ENCODE measurements at places on chromosomes 6 and 20.

DNA sequence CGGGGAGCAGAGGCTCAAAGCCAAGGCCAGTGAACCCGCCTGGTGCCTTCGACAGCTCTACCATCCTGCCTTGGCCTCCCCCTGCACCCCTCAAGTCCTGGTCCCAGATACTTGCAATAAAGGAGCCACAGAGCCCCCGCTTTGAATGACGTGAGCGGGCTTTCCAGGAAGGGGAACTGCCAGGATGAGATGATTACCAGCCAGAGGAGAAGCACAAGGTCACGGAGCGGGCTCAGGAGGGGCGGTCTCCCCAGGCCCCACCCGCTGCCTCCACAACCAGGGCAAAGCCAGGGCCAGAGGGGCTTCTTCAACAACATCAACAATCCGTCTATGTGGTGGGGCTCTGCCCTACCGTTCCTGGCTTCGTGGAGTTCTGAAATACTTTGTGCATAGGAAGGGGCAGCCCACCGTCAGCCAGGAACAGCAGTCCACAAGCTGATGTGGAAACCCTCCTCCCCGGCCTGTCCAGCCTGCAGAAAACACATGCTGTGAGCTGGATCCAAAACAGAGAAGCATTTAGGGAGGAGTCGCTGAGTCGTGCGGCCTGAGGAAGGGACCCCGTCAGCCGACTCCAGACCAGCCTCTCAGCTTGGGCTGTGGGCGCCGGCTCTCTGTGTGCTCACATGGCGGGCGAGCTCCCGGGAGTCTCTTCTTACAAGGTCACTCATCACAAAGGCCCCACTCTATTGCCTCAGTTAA lies 392.5 kb downstream of the CDH4 start:
- no peak for DNase-seq

GRCh38 chr6:12008366-12009179 lies 3.5 kb upstream of the HIVEP1 start:
- peak; percentile 73 for DNase-seq

- DNase-seq = no peak
These were observed 8.0 kb downstream of the MUCL3 start for GRCh38 chr6:30948811-30949210.

DNA sequence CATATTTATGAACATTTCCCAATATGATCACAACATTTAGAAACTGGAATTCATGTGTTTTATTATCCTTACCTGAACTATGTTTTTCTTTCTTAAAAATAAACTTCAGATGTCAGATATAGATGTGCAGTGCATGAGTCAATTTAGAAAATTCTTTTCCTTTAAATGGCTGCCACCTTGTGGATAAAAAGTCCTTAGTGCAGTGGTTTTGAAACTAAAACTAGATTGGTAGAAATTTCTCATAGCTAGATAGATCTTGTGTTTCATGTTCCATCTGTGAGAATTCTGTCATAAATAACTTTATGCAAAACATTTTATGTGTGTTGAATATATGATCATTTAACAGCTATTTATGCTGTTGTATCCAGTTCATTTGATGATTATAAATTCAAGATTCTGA lies 134.9 kb downstream of the KLHL32 start:
- no peak for DNase-seq

GRCh38 chr6:139567095-139567494 lies 192.6 kb upstream of the CITED2 start:
- DNase-seq = no peak

DNA sequence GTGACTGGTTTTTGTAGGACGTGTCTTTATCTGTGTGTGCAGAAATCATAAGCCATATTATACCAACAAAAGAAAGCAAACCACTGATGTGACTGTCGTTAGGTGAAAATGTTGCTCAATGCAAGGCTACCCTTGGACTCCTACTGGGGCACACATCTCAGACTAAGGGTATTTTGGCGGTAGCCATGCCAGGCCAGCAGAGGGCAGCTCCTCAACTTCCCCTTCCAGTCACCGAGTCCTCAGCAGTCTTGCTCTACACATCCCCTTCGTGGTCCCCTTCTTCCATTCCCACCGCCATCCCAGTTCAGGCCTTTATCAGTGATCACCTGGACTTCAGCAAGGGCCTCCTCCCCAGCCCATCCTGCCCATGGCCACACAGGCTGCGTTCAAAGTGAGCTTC lies 113.7 kb upstream of the GGTLC1 start:
- no peak for DNase-seq

DNA sequence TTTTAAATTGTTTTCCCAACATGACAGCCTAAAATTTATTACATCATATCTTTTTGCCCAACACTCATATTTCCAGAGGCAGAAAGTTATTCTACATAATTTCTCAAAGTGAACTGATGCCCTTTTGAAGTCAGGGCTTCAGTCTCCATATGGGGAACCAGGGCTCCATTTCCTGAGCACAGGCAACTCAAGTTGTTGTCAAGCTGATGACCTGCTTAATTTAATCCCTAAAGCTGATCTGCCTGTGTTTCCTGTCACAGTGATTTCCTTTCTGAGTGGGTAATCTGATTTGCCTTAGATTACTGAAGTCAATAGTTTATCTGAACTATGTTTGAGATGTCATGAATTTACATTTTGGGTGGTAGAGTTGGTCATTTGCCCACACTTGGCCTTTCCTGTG lies 932.1 kb upstream of the MANEA start:
- DNase-seq = no peak

DNA sequence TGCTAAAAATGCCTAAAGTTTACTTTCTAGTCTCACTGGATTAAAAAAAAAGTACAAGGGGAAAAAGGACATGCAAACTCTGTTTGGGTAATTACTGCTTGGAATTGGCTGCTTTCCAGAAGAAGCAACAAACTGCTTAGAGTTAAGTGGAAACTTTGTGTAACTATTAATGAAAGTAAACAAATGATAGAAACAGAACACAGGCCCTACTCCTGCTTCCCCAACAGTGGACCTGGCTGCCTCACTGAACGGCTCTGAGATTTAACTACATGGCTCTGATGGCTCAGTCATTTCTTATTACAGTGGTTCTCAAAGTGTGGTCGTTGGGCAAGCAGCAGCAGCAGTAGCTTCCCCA lies 108.5 kb downstream of the MAN1A1 start:
- DNase-seq = no peak

DNA sequence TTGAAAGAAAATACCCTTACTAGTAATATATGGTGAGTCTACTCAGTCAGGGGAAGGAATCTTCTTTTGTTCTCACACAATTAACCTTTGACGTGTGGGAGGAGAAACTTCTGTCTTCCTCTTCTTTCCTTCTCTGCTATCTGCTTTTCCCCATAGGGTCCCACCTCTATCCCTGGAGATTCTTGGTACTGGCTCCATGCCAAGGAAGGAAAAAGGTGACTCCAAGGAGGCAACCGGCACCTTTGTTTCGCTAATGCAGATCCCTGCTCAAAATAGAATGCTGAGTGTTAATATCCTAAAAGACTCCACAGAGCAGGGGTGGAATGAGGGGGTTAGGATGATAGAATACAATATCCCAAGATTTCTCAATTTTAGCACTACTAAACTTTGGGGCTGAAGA lies 116.7 kb downstream of the CD164 start:
- DNase-seq = no peak

DNA sequence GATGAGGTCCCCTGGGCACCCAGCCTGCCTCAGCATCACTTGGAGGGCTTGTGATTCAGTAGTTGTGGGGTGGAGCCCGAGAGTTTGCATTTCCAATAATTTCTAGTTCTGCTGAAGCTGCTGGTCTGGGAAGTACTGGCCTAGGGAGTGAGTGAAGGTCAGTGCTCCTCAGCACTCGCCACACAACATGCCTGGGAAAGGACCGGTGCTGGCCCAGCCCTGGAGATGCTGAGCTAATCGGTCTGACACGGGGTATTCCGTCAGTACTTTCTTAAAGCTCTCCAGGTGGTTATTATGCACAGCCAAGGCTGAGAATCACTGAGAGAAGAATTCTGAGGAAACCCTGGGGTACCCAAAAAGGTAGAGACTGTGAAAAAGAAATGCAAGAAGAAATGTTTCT lies 228.2 kb downstream of the TMEM242 start:
- DNase-seq = no peak

GRCh38 chr6:108564178-108564577 lies 3.5 kb downstream of the FOXO3 start:
- DNase-seq = no peak

DNA sequence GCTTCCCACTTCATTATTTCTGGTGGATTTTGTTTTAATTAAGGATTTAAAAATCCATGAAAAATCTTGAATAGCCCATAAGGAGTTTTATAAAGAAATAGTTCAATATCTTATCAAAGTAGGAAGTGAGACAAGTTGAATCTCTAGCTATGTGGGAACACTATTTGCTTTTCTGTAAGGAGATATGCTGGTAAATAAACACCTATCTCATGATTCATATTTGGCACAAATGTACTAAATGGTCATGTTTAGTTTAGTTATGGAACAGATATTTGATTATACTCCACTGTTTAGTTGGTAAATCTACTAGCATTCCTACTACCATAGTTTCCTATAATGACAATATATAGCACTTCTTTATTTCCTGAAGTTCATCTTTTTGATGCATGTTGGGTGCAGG lies 239.9 kb upstream of the CEP162 start:
- no peak for DNase-seq

DNA sequence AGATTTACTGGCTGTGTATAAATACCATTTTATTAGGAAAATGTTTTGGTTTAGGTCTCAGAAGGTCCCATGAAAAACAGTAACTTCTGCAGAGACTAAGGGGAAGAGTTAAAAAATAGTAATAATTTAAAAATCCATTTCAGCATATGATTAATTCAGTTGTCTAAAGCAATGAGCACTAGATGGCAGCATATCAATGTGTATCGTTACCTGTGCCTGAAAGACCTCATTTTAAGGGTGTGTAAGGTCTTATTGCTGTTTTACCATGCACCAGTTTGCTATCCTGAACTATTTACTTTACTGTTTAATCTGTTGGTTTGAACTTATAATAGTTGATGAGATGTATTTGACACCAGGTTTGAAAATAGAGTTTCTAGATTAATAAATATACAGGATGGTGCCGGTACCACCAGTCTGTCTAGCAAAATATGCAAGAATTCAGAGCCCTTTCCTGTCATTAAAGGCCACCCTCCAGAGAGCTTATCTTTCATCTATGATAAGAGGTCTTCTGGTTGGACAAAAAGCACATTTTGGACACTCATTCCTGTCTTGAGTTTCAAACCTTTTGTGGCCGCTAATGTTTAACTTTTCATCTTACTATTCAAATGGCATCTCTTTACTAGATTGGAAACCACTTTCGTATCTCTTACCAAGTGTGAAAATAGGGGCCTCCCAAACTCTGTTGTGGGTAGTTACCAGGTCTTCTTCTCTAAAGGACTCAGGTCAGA lies 8.9 kb upstream of the AHI1 start:
- no peak for DNase-seq

- DNase-seq = no peak
These were observed 268.0 kb downstream of the HACE1 start for GRCh38 chr6:104591573-104592334.

DNA sequence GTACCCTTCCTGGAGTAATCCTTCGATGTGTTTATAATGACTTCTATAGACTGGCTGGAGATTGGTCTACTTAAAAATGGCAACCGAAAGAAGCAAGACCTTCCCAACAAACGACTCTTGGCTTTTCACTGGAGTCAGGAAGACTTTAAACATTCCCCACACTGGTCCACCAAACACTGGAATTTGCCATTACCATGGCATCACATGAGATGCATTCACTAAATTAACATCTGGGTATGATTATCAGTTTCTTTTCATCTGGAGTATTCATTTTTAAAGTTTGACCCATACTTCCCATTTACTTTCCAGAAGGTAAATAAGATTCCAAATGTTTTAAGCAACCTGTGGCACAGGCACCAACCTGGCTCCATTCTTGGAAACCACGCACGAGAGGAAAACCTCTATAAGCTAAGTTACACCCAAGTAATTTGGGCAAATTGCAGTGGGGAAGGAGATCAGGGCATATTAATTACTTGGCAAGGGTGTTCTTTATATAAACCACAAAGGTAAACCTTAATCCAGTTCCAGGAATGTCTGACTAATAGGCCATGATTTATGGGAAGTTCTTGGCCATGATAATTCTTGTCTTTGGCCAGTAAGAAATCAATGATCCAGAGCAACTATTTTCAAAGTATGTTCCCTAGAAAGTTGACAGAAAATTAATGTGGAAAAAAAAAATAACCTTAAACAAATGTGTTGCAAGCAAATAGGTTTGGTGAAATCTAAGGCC lies 190.0 kb upstream of the COL21A1 start:
- no peak for DNase-seq

GRCh38 chr6:15269011-15269410 lies 23.1 kb downstream of the JARID2 start:
- no peak for DNase-seq

DNA sequence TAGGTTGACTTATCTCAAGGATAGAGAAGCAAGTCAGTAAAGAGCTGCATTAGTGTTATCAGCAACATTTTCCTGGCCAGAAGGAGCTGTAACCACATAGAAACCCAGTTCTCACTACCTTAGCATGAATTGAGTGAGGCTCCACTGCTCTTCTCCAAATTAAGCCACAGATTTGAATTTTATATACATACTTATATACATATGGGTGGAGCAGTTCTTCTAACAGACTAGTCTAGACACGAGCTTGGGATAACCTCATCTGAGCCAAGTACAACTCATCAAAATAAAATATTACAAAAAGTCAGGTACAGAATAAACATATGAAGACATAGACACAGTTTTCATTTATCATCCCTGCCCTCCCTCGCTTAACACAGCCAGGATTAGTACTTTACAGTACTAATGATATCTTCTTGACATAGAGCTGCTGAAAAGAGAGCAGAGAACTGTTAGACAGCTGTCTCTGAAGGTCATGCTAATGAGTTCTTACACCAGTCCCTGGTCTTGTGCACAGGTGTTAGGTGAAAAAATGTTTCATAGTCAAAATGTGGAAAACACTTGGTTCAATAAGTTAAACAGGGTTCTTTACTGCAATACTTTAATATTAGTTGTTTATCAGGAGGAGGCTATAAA lies 147.4 kb upstream of the HTR1E start:
- no peak for DNase-seq

- DNase-seq = no peak
These were observed 269.9 kb upstream of the SYNCRIP start for GRCh38 chr6:85912582-85912981.

GRCh38 chr20:31637660-31638059 lies at the start of gene COX4I2:
TSS of gene COX4I2 (plus strand) at chr20:31637912. CDS start at chr20:31639018, 1,106 bp downstream.
- no peak for DNase-seq

DNA sequence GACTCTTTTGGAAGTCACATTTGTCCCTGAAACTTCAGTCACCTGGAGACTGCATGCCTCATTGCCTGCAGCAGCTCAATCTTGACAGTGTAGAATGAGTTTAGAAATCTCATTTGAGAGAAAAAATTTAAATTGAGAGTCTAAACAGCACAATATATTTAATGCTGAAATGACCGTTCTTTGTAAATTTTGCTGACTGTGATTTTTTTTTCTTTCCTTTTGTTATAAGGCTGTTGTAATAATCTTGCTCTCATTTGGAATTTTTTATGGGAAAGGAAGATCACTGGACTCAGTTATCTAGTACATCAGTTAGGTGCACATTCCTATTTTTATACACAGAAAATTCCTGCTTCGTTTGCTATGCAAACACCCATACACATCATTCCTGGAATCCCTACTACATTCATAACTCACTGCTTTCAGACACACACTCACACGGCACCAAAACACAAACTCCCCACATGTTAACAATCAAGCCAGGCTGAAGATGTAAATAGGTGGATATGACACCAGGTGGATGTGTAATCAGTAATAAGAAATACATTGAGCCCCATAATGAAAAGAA lies 43.8 kb downstream of the PTCHD4 start:
- no peak for DNase-seq

GRCh38 chr6:140285998-140286690 lies 911.7 kb upstream of the CITED2 start:
- DNase-seq = no peak

Data from HuH-7.5 (cell line).